Activated CD4-positive, alpha-beta T cell treated with anti-CD3 and anti-CD28 coated beads for 36 hours (primary cell): ENCODE measurements at places on chromosomes 3 and 15. TPM values are rescaled to one million over a fixed set of nuclear protein-coding genes. Genes with fewer than 3 reads are reported as not detected.

GOLGA6D gene
- total RNA-seq: not detected

GRCh38 chr15:53378096-53378800, 381.2 kb downstream of the WDR72 start:
- H3K4me3 ChIP-seq: no peak overlapping the region
- no peaks in the 10 kb centered on the region for H3K27me3 ChIP-seq
- H3K4me1 ChIP-seq: no peaks in the 10 kb centered on the region
- no peak overlapping the region for H3K27ac ChIP-seq

DNA sequence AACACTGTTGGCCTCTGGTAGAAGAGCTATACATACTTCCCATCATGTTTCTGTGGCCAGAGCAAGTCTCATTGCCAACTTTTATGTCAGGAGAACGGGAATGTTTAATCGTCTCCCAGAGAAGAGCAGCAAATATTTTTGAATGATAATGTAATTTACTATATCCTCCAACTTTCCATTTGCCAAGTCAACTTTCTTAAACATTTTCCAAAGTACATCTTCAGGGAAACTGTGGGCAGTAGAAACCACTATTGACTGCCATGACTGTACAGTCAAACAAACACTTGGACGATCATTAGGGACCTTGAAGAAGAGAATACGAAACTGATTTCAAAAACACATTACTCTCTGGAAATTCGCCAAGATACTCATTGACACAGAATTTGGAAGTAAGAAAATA, 201.5 kb downstream of the GABRB3 start:
- H3K4me1 ChIP-seq: no peaks in the 10 kb centered on the region
- H3K36me3 ChIP-seq: no peaks in the 10 kb centered on the region
- no peak for DNase-seq
- no peak overlapping the region for H3K27ac ChIP-seq

- no peak overlapping the region for H3K27ac ChIP-seq
- no peaks in the 10 kb centered on the region for H3K4me1 ChIP-seq
- no peak overlapping the region for H3K4me3 ChIP-seq
- H3K27me3 ChIP-seq: no peaks in the 10 kb centered on the region
Observed at GRCh38 chr3:50003824-50004223, 63.9 kb downstream of the RBM6 start.

- H3K27me3 ChIP-seq: no peaks in the 10 kb centered on the region
- H3K36me3 ChIP-seq: no peaks in the 10 kb centered on the region
- no peak overlapping the region for H3K4me3 ChIP-seq
- no peak overlapping the region for H3K27ac ChIP-seq
- no peaks in the 10 kb centered on the region for H3K4me1 ChIP-seq
- DNase-seq: no peak
Observed at GRCh38 chr3:71919572-71919971, 134.6 kb upstream of the PROK2 start.

- peaks cover 68% of the 10 kb centered on the region for H3K4me1 ChIP-seq
- peaks cover 9% of the 10 kb centered on the region for H3K36me3 ChIP-seq
- no peak for DNase-seq
- no peak overlapping the region for H3K27ac ChIP-seq
Observed at GRCh38 chr3:56904552-56905215, 102.9 kb upstream of the ARHGEF3 start.

GRCh38 chr15:99732124-99732750, 1.0 kb downstream of the LYSMD4 start:
- H3K27ac ChIP-seq: peak overlapping the region; percentile 59
- H3K4me1 ChIP-seq: peaks cover 23% of the 10 kb centered on the region
- H3K36me3 ChIP-seq: peaks cover 5% of the 10 kb centered on the region
- no peaks in the 10 kb centered on the region for H3K27me3 ChIP-seq
- DNase-seq: no peak

FANCI gene
- 199 TPM for total RNA-seq
